IgD-negative memory B cell (primary cell): ENCODE measurements at places on chromosomes 3 and 15. TPM values are rescaled to one million over a fixed set of nuclear protein-coding genes. Genes with fewer than 3 reads are reported as not detected.

UNC13C gene
- 0.16 TPM for polyA plus RNA-seq

ADPRH gene
- polyA plus RNA-seq, result 29.2 TPM

DUOXA1 gene
- not detected for polyA plus RNA-seq

ANKRD34C gene
- not detected for polyA plus RNA-seq

FBXO40 gene
- polyA plus RNA-seq, result 0.18 TPM

PLCL2 gene
- 43.4 TPM for polyA plus RNA-seq

RETNLB gene
- not detected for polyA plus RNA-seq

GP5 gene
- 0.05 TPM for polyA plus RNA-seq

LRRC2 gene
- polyA plus RNA-seq, result 0.06 TPM

CAMK2N2 gene
- not detected for polyA plus RNA-seq

NOX5 gene
- not detected for polyA plus RNA-seq

SGO1 gene
- 8.3 TPM for polyA plus RNA-seq

PPARG gene
- polyA plus RNA-seq, result not detected

VPS39 gene
- polyA plus RNA-seq, result 27.5 TPM

ACP3 gene
- polyA plus RNA-seq, result 0.28 TPM

GOLGA8G gene
- not detected for polyA plus RNA-seq

CYP19A1 gene
- not detected for polyA plus RNA-seq

ARRDC4 gene
- polyA plus RNA-seq, result 0.90 TPM

CCDC33 gene
- not detected for polyA plus RNA-seq

ATP11B gene
- polyA plus RNA-seq, result 24.0 TPM

CMTM8 gene
- polyA plus RNA-seq, result 0.25 TPM

AHSG gene
- not detected for polyA plus RNA-seq

TMEM115 gene
- 33.9 TPM for polyA plus RNA-seq

GOLGA6L7 gene
- polyA plus RNA-seq, result not detected

UBA7 gene
- 61.5 TPM for polyA plus RNA-seq

CX3CR1 gene
- polyA plus RNA-seq, result 10.3 TPM

MUC20 gene
- polyA plus RNA-seq, result 0.39 TPM

NANOGP8 gene
- polyA plus RNA-seq, result not detected

COL6A5 gene
- polyA plus RNA-seq, result not detected

IRAK2 gene
- polyA plus RNA-seq, result 8.4 TPM

ST3GAL6 gene
- polyA plus RNA-seq, result not detected

GRM7 gene
- not detected for polyA plus RNA-seq

EHHADH gene
- 0.84 TPM for polyA plus RNA-seq

ACY1 gene
- polyA plus RNA-seq, result 18.0 TPM

CCR9 gene
- 6.3 TPM for polyA plus RNA-seq

CD200 gene
- 40.9 TPM for polyA plus RNA-seq

PAQR5 gene
- polyA plus RNA-seq, result not detected

STAC gene
- not detected for polyA plus RNA-seq

ZBED2 gene
- 6.7 TPM for polyA plus RNA-seq

TMCO5A gene
- not detected for polyA plus RNA-seq

ANKUB1 gene
- polyA plus RNA-seq, result not detected

TIMP4 gene
- polyA plus RNA-seq, result not detected

IREB2 gene
- 12.7 TPM for polyA plus RNA-seq

GRM2 gene
- not detected for polyA plus RNA-seq

NRG4 gene
- not detected for polyA plus RNA-seq

ALPK3 gene
- not detected for polyA plus RNA-seq

LRRC15 gene
- not detected for polyA plus RNA-seq

IL17RE gene
- not detected for polyA plus RNA-seq

PIF1 gene
- polyA plus RNA-seq, result 2.4 TPM

CD47 gene
- polyA plus RNA-seq, result 147 TPM

CCR1 gene
- polyA plus RNA-seq, result 5.8 TPM

SLC28A2 gene
- polyA plus RNA-seq, result not detected

FAH gene
- 2.5 TPM for polyA plus RNA-seq

CPLX3 gene
- not detected for polyA plus RNA-seq

ANKDD1A gene
- polyA plus RNA-seq, result 3.4 TPM

KLF15 gene
- not detected for polyA plus RNA-seq

TRAT1 gene
- 4.3 TPM for polyA plus RNA-seq

KIF9 gene
- polyA plus RNA-seq, result 4.7 TPM
